AG09319 (cell line): ENCODE measurements at places on chromosomes 2 and 18.
A peak's percentile ranks its signal among the peaks of the same experiment; 100 is the strongest.

DNA sequence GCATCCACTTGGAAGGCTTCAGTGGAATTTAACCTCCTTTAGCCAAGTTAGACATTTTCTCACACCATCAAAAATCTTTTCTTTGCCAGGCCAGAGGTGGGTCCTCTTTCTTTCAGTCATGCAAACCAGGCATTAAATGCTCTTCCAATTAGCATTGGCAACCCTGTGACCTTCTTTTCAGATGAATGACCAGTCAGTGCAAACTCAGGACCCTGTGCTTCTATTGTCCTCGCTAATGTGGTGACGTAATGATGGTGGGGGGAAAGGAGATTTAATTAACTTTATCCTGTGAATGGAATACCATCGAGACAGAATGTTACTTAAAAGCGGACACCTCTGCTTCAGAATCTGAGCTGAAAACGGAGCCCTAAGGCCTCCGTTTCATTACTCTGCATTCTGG lies 23.2 kb upstream of the STPG4 start:
- no peak for DNase-seq

GRCh38 chr18:58975781-58976180 lies 111.1 kb downstream of the ZNF532 start:
- no peak for DNase-seq

DNA sequence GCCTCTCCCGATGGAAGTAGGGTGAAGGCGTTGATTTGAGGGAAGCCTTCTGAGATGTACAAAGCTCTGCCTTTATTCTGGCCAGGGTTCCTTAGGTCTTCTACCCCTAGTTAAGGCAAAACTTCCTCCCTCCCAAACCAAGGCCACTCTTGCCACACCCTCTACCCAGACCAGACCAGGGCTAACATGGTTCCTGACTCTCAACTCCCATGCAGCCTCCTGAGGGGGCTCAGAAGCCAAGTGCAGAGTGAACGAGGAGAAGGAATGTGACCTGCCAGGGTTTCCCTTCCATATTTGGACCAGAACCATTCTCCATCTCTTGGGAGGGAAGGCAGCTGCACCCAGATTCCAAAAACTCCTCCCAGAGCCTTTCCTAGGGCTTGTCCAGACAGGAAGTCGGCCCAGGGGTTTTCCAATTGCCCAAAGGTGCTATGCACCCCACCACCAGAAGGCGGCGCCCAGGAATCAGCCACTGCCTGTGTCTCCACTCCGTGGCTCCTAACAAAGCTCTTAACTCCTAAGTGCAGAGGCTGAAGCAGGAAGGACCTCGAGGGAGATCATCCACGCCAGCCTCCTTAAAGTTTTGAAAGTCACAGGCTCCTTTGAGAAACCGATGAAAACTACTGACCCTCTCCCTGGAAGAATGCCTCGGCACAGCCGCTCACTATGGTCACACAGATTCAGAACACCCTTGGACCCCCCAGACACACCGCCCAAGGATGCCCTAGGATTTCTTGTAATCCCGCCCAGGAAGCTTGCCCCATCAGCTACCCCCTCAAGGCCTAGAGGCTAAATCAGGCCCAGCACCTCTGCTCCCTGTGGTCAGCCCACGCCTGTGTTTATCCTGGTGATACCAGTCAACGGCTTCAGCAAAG lies 157.8 kb downstream of the SMAD2 start:
- DNase-seq = peak; percentile 15

GRCh38 chr18:46718501-46719341 lies 38.1 kb downstream of the ST8SIA5 start:
- DNase-seq = peak; percentile 23

GRCh38 chr2:147568109-147568508 lies 276.7 kb upstream of the ACVR2A start:
- DNase-seq = no peak

DNA sequence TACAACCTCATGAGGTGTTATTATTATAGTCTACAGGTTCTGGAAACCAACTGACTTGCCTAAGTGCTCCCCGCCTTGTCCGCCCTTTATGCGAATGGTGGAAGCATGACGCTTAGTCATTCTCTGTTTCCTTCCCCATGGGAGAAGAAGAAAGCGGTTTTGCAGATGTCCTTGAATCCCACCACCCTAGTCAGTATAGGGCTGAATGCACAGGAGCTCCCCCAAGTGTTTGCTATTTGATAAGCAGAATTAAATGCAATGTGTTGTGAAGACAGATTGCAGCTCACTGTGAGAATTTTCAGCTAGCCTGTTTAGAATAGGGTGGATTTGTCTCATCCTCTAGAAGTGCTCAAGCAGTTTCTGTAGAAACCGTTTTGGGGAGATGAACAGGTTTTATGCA lies 652.0 kb downstream of the DCC start:
- no peak for DNase-seq

- DNase-seq = no peak
Observed at GRCh38 chr18:37691162-37691561, 125.6 kb upstream of the CELF4 start.

DNA sequence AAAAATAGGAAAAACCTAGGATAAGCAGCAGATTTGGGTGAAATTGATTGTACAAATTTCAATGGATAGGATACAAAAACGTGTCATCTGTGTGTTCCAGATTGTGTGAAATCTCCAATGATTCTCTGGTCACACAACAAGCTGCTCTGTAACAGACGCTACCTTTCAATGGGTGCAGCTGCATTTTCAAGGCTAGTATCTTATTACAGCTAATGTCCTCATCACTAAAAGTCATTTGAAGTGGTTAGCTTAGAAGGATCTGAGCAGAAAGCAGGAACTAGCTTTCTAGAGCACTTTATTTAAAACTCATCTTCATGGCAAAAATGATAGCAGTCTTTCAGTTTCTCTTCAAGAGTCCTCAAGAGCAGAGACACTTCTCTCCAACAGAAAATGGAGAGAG lies 364.6 kb downstream of the LRP1B start:
- no peak for DNase-seq

- DNase-seq = no peak
Observed at GRCh38 chr2:3173031-3173430, 204.6 kb downstream of the EIPR1 start.

DNA sequence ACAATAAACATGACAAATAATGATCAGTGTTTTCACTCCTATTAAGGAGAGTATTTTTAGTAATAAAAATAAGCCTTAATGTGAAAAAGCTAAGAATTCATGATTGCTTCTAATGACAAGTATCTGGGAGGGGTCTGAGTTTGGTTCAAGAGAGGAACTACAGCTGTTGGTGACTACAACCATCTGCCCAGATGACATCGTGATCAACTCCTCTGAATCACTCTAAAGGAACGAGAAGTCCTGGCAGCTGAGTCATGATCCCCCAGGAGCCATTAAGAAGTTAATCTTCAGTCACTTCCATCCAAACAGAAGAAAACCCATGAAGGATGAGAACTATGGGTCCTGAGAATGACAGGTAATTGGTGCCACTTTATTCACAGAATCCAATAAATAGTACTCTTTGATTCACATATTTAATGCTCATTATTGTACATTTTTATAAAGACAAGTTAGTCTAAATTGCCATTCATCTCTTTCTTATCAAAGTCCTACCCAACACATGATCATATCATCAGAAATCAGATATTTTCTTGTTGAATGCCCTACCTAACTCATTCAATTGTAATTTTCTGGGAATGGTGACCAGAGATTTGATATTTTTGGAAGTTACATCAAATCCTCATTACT lies 6.8 kb downstream of the TFPI start:
- DNase-seq = peak; percentile 54

- no peak for DNase-seq
Observed at GRCh38 chr2:119598596-119599263, 54.5 kb downstream of the CFAP221 start.

- no peak for DNase-seq
Observed at GRCh38 chr2:44838116-44838790, 103.2 kb upstream of the SIX3 start.

DNA sequence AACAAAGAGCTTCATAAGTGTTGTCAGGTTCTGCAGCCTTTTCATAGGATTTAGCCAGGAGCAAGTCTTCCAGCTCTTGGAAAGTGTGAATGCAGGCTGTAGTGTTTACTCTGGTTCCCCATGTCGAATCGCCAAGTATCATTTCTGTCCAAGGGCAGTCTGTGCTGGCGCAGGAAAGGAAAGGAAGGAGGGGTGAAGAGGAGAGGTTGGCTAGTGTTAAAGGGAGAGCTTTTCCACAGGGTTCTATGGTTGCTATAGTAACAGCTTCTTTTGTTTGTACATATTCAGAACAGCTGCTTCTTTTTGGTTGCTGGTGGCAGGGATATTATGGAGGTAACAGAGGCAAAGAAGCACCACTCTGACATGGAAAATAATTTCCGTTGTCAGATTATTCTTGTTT lies 69.9 kb downstream of the KCNH7 start:
- no peak for DNase-seq

DNA sequence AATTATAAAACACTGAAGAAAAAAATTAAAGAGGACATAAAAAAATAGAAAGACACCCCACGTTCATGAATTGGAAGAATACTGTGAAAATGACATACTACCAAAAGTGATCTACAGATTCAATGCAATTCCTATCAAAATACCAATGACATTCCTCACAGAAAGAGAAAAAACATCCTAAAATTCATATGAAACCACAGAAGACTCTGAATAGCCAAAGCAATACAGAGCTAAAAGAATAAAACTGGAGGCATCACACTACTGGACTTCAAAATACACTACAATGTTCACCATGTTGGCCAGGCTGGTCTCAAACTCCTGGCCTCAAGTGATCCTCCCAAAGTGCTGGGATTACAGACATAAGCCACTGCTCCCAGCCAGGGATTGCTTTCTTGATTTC lies 56.3 kb downstream of the TLK1 start:
- DNase-seq = no peak

GRCh38 chr2:162035981-162036380 lies 38.0 kb downstream of the DPP4 start:
- no peak for DNase-seq

GRCh38 chr2:122873951-122874350 lies 1118.5 kb downstream of the TSN start:
- no peak for DNase-seq

DNA sequence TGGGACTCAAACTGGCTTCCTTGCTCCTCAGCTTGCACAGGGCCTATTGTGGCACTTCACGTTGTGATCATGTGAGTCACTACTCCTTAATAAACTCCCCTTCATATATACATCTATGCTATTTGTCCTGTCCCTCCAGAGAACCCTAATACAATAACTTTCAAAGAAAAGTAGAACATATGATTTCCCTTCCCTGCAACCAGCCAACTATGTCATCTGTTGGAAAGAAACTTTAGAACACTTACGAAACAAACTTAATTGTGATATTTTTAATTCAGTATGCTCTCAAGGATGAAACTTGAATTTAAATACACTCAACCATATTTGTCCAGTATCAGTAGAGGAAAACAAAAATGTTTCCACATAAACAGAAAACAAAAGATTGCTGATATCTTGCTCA lies 84.4 kb downstream of the DYM start:
- no peak for DNase-seq

DNA sequence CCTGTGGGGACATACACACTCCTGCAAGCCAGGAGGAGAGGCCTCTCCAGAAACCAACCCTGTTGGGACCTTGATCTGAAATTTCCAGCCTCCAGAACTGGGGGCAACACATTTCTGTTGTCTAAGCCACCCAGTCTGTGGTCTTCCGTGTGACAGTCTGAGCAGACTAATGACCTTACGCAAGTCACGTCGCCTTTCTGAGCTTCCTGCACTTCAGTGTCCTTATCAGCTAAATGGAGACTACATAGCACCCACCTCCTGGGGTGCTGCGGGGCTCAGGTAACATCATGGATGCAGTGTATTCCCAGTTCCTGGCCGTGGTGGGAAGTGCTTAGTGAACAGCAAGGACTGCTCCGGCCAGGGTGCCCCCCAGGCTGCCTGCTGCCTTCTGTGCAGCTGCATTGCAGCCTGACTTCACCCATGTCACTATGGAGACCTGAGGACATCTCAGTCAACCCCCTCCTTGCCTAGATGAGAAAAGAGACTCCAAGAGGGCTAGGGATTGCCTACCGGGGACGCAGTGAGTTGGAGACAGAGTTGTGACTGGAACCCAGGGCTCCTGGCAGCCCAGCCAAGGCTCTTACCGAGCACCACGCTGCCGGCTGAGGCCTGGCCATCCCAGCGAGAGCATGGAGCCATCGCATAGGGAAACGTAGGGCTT lies 61.2 kb upstream of the FZD5 start:
- DNase-seq = no peak

DNA sequence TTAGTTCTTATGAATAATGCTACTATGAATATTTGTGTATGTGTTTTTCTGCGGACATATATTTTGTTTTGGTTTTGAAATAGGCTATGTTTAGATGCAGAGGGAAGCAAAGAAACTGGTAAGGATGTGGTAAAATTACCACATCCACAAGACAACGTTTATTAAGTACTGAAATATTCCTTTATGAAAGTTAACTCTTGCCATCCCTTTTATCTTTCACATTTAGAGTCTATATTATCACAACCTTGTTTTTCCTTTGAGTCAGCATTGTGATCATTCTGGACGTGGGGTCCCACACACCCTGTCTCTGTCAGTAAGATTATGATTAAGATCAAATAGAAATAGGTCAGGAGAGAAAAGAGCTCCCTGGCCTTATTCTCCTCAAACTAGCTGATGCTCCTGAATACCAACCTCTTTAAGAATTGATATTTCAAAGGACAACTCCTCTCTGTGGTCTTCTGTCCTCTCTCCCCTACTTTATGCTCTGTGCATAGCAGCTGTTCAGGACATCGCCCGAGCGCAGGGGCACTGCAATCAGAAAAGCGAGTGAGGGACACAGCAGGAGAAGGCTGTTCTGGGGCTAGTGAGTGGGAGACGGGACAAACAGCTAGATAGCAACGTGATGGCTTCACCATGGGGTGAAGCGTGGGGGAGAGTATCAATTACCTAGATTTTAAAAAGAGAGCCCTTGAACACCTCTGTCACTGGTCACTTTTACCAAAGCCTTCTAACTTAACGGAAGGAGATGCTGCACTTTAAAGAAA lies 12.2 kb downstream of the METAP1D start:
- DNase-seq = no peak

DNA sequence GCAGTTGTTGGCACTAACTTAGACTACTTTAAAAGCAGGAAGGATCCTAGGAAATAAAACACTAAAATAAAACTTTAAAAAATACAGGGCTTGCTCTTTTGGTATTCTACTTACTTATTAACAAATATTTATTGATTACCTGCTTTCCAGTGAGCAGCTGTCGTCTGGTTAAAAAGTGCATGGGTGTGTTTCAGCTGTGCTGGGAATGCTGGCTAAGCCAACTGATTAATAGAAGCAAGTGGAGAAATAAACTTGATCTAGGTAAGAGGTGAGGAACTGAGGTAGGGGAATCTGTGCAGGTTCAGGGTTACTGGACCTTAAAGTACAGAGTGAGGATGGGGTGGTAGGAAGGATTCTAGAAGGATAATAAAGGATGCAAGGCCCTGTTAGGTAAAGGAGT lies 110.8 kb downstream of the SPTBN1 start:
- DNase-seq = no peak
